Activated CD8-positive, alpha-beta memory T cell treated with anti-CD3 and anti-CD28 coated beads, Interleukin-2, amount 50 U/mL, for 4 hours (primary cell): ENCODE measurements at places on chromosomes 5 and 9.

DNA sequence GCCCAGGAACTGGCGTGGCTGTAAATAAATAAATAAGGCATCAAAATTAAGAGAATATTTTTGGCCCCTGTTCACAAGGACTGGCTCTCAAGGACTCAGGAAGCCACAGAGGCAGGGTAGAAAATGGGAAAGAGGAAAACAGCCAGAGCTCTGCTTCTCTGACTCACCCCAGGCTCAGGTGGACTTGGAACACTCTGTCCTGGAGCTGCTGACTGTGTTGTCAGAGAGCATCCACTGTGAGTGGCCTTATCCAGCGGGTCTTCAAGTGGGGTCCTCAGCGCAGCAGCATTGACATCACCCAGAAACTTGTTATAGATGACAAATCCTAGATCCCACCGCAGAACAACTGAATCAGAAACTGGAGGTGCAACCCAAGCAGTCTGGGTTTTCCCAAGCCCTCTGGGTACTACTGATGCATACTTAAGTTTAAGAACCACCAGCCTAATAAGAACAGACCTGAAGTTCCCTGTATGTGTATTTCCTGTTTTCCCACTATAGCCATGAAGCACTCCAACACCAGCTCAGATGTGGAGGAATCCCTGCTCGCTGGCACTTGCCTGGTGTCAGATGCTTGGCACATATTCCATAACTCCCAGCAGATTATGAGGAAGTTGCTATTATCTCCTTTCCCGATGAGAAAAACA is 20.5 kb downstream of the ADRA1B start:
- no peak for DNase-seq

- no peak for DNase-seq
Measured at GRCh38 chr9:35996358-35996970, 38.5 kb upstream of the OR2S2 start.

- no peak for DNase-seq
Measured at GRCh38 chr5:137858954-137859353, 8.7 kb upstream of the MYOT start.

GRCh38 chr5:135839566-135839965 is 5.1 kb downstream of the SLC25A48 start:
- no peak for DNase-seq

GRCh38 chr9:117160254-117160653 is 254.6 kb downstream of the ASTN2 start:
- no peak for DNase-seq

- no peak for DNase-seq
Measured at GRCh38 chr9:112531666-112532282, 45.1 kb downstream of the KIAA1958 start.

DNA sequence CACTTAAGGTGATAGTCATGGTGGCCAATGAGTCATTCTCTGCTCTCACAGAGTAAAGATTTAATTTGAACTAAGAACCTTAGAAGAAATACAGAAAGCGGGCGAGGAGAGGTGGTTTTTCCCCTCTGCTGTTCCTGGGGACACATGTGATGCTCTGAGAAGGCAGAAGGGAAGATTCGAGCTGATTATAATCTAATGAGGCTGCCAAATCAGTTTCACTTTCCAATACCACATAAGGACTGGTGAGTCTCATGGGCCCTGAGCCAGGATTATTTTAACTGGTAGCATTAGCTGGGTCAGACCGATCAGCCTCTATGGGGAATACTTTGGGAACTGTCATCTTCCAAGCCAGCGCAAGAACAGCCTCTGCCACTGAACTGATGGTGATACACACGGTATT is 116.5 kb downstream of the SLC1A3 start:
- DNase-seq: no peak

GRCh38 chr5:169300468-169301385 is at the start of gene SLIT3:
SLIT3 (minus strand) TSS chr5:169301139; CDS start chr5:169300709, 430 bp downstream.
- no peak for DNase-seq

GRCh38 chr9:36150574-36151315 is 14.2 kb downstream of the GLIPR2 start:
- DNase-seq: no peak

DNA sequence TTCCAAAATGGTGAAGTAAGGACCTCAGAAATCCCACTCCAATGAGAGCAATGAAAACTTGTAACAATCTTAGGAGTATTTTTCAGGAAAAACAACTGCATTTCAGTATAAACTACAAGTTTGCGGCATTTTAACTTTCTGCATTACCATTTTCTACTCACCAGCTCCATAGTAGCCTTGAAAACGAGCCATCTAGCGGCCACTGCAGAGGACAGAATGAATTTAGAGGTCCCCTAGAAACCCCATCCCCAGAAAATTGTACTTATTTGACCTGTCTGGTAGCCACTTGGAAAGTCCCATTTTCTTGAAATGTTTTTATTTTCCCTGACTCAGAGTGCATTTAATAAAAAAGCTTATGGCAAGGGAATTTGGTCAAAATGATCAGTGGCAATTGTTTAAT is 205.4 kb upstream of the ITGA1 start:
- DNase-seq: no peak

- no peak for DNase-seq
Measured at GRCh38 chr5:170386743-170387395, 2.3 kb downstream of the KCNMB1 start.

DNA sequence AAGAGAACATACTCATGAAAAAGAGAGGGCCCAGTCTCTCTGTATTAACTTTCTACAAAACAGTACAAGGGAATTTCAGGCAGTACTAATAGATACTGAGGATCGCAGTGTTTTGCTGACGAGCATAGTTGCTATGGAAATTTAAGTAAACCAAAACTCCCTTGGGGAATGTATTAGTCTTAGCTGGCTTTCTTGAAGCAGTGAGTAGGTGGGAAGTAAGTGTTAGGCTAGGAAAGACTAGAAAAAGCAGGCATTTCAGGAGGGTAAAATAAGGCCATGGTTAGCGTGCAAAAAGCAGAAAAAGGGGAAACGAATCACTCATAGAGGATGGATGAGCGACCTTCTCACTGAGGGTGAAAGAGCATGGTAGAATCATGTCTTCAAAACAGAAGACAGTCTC is 84.3 kb upstream of the ACTBL2 start:
- no peak for DNase-seq

GRCh38 chr5:66645039-66645438 is 48.8 kb downstream of the MAST4 start:
- DNase-seq: no peak

DNA sequence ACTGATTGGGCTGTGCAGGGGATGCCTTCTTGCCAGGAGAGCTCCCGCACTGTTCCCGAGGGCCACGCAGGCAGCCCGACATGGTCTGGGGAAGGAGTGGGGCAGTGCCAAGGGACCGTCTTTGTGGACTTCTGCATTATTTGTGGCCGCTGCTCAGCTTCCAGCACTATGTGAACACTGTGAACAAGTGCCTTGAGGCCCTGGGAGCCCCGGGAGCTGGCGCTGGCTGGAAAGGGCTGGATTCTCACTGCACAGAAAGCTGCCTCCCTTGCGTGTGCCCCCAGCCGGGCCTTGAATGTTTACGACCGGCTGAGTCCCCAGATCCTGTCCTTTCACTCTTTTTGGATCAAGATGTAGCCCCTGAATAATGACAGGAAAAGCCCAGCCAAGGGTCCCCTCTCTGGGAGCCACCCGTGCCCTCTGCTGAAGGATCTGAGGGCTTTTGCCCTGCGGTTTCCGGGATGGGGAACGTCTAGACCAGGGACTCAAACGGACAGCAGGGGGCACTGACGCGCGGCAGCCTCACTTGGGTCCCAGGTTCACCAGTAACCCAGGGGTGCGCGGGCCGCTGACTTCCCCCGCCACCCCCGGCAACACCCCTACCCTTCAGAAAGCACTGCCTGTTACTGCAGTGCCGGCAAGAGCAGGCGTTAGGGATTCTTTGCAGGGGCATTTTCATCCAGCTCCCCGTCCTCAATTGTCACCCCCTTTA is 98.9 kb upstream of the FCN2 start:
- no peak for DNase-seq

GRCh38 chr9:134858051-134858841 is 22.4 kb upstream of the FCN2 start:
- peak; percentile 8 for DNase-seq

DNA sequence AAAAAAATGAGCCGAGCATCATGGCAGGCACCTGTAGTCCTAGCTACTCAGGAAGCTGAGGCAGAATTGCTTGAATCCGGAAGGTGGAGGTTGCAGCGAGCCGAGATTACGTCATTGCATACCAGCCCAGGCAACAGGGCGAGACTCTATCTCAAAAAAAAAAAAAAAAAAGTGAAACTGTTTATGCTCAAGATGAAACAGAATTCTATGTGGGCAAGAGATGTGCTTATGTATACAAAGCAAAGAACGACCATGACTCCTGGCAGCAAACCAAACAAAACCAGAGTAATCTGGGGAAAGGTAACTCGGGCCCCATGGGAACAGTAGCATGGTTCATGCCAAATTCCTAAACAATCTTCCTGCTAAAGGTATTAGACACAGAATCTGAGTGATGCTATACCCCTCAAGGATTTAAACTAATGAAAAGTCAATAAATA is 32.6 kb upstream of the PLAC8L1 start:
- DNase-seq: no peak
